ELR (cell line): ENCODE measurements at places on chromosomes 2 and 18.
A peak's percentile ranks its signal among the peaks of the same experiment; 100 is the strongest.

DNA sequence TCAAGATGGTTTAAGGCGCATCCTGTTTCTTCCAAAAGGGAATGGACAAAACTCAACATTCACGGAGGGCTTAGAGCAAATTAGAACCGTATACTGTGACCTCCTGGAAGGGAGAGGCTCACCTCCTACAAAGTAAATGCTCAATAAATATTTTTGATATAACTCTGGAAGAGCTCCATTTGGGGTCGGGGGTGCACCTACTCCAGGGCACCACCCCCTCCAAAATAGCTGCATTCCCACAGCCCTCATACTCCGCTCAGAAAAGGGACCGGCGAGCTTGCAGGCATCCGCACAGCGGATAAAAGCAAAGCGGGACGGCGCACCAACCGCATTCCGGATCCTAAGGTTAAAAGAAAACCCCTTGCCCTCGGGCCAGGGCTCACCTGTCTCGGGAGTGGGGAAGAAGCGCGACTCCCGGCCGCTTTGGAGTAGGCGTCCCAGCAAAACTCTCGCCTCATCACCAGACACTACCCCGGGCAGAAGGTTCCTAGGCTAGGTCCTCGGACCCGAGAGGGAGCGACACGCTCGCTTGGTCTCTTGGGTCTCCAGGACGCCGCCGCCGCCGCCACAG lies 378 bp downstream of the WDPCP start:
- peak; percentile 35 for DNase-seq

GRCh38 chr18:28854964-28855363 lies 678.0 kb upstream of the CDH2 start:
- DNase-seq = no peak

DNA sequence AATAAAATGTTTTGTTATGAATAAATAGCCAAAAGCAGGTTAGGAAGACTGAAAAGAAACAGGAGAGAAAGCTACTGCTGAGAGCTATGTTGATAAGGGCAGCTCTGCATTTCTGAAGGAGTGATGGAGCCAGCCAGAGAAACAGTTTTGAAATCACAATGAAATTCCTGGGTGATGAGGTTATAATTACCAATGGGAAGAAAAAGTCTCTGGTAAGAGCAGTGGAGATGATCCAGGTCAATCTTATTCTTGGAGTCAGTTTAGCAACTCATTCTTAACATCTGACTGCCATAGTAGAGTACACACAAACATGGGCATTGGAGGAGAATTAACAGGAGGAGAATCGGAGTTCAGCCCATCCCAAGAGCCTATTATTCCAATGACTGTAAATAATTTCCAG lies 2.4 kb downstream of the ALKAL2 start:
- peak; percentile 42 for DNase-seq

DNA sequence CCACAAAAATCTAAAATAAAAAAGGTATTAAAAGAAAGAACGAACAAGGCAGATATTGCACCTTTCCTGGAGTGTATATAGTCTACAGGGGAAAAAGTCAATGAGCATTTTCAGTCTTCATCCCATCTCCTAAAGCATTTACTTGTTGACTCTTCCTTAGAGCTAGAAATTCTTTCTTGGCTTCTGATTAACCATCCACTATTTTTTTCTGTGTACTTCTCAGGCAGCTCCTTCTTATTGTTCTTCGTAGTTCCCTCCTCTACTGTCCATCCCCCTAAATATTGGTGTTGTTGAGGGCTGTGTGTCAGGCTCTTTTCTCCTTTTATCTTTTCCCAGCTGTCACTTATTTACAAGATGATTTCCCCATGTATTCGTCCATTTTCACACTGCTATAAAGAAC lies 3.5 kb upstream of the LAPTM4A start:
- DNase-seq = no peak

- DNase-seq = no peak
Observed at GRCh38 chr2:21228041-21228895, 104.5 kb downstream of the TDRD15 start.

DNA sequence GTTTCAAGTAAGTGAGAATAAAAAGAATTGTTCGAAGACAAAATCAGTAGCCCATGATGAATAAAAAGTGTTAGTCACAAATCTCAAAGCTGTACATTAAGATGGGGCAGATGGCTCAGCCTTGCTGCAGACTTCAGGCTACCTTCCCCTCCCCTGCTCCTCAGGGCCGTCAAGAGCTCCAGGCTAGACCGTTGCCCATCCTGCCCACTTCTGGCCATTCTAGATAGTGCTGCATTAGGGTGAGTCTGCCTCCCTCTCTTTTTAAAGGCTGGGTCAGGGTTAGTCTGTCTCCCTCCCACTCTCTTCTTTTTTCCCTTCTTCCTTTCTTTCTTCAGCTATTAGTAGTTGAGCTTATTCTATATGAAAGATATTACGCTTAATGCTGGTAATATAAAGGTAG lies 86.0 kb downstream of the MAPRE2 start:
- peak; percentile 35 for DNase-seq

- no peak for DNase-seq
Observed at GRCh38 chr2:177169810-177170514, 42.6 kb upstream of the HNRNPA3 start.

DNA sequence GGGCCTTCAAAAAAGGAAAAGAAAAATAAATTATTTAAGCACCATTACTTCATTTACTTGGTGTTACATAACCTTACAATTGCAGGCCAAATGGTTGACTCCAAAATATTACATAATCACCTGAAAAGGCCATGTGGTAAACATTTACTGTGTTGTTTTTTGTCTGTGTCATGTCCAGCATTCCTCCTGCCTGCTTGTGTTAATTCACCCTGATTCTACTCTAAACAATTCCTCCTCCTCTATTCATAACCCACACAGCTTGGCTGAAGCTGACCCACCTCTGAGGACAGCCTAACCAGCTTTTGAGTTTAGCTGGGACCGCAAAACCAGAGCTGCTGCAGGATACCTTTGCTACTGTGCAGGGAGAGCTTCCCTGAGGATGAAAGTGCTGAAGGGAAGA lies 35.4 kb downstream of the TMX3 start:
- peak; percentile 3 for DNase-seq

GRCh38 chr2:42569116-42569711 lies 782 bp downstream of the MTA3 start:
- DNase-seq = peak; percentile 38

GRCh38 chr18:35050705-35051195 lies 9.5 kb downstream of the MAPRE2 start:
- no peak for DNase-seq

DNA sequence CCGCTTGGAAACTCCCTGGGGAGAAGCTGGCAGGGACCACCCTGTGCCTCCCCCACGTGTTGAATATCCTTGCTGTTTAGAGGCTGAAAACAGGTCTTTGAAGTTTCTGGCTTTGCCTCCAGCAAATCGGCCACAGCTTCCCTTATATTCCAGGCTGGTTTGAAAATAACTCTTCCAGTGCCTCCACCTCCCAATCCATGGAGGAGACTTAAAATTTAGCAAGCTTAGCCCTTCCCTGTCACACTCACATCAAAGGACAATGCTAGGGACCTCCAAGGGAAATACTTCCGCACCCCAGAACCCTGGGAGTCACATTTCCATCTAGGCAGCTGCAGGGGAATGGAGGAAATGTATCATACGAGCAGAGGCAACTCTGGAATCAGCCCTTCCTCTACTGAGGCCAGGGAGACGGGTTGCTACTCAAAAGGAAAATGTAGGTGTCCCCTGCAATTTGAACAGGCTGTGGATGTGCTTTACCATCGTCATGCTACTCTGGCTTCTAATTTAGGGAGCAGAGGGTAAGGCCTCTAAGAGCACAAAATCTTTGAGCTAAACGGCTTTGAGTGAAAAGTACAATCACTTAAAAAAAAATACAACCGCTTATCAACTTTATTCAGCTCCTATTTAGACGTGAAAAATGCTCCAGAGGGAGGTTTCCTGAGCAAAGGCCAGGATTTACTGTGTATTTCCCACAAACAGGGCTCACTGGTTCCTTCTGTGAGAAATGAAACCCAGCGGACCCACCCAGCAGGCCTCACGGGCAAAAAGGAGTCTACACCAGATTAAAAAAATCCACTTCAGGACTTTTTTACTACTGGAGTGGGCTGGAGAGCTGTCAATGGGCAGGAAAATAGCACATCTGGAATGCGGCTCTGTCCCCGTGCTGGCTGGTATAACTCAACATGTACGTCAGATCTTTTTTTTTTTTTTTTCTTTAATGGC lies 49.4 kb upstream of the PKDCC start:
- DNase-seq = no peak

DNA sequence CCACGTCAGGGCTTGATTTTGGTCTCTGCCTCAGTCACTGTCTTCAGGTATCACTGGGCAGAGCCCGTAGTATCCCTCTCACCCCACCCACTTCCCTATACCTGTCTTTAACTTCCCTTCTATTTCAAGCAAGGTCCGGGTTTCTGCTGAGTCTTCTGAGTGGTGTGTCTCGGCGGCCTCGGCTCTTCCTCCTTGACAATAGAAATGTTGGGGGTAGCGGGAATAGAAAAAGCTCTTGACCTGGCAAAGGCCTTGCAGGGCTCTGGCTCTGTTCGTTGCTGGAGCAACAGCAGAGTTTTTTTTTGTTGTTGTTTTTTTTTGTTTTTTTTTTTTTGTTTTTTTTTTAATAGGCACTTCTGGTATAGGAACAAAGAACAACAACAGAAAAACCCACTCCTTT lies 16.0 kb upstream of the IGFBP5 start:
- DNase-seq = no peak

DNA sequence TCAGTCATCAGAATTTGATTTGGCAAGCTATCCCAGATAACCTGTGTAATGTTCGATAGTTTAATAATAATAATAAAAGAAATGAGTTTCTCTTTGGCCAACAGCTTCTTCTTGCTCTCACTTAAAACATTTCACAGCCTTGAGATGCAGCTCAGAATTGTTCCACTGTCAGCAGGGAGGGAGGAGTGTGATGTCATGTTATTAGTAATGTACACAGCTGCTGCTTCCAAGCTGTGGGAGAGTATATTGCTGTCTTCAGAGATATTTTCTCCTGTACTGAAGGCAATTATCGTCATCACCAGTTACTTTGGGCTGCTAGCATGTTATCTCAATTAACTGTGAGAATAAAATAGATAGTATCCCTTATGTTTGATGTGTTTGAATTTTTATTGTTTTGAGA lies 146.9 kb upstream of the MAP3K20 start:
- DNase-seq = peak; percentile 46
